HL-60 (cell line): ENCODE measurements at places on chromosomes 1 and 21.

DNA sequence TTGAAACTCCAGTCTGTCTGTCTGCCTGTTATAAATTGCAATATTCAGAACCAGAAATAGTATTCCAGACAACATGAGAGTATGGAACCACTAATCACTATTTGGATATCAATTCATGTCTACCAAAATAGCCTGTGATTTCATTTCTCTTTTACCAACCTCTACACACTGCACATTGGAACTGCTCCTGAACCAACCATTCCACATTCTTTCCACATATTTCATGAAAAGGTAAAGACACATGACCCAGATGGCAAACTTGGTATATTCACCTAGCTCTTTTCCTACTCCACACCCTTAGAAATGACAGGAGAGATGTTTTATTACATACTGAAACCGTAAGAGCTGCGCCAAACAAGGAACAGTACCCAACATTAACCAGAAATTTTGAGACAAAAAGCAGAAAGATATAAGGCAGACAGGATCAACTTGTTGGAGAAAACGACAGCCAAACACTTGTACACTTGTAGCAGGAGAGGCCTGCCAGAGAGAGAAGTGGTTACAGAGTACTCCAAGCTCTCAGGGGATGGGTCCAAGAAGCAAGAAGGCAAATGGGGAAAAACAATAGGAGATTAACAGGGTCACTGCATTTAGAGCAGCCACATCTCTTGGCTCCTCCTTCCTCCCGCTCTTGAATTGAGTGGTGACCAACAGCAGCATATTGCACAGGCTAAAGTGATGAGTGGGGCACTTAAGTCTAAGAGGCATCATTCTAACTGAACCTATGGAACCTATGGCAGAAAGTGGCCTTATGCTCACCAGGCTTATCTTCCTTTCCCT, 148.7 kb downstream of the SETD4 start:
- no peak for DNase-seq

- no peak for DNase-seq
Measured at GRCh38 chr1:176174108-176174507, 33.0 kb downstream of the COP1 start.

- DNase-seq, result no peak
Measured at GRCh38 chr1:56854521-56855099, at the start of gene C8A. C8A (plus strand) TSS chr1:56854797; CDS start chr1:56854902, 105 bp downstream.

GRCh38 chr1:195899762-195900352, 708.4 kb downstream of the KCNT2 start:
- no peak for DNase-seq

GRCh38 chr1:6009120-6010040, 17.2 kb upstream of the NPHP4 start:
- no peak for DNase-seq

GRCh38 chr1:178275553-178275952, 181.6 kb downstream of the RASAL2 start:
- DNase-seq, result peak; percentile 7

- peak; percentile 75 for DNase-seq
Measured at GRCh38 chr1:9654051-9654833, 2.7 kb downstream of the PIK3CD start.

DNA sequence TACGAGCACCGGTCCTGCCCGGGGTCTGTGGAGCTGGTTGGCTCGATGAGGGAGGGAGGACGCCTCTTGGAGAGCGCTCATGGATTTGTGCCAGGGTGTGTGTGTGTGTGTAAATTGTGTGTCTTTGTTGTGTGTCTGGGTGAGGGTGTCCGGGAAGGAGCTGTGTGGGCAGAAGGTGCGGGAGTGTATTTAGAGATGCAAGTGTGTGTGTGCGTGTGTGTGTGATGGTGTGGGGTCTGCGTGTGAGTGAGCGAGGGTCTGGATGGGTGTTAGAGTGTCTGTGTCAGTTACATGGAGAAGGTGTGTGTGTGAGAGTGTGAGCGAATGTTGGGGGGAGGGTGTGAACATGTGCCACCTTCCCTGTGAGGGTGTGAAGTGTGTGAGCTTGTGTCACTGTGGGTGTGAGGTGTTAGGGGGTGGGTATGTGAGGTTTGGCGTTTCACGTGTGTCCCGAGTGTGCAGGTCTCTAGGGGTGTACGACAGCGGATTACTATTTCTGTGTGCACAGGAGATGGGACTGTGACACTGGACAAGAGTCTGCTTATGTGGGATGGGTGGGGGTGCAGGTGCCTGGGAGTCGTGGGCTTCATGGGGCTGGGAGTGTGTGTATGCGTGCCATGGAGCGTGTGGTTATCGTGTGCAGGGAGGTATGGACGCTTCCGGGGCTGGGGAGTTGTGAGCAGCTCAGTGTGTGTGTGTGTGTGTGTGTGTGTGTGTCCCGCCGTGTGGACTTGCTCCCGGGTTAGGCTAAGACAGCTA, 880 bp downstream of the IGSF21 start:
- DNase-seq, result no peak

DNA sequence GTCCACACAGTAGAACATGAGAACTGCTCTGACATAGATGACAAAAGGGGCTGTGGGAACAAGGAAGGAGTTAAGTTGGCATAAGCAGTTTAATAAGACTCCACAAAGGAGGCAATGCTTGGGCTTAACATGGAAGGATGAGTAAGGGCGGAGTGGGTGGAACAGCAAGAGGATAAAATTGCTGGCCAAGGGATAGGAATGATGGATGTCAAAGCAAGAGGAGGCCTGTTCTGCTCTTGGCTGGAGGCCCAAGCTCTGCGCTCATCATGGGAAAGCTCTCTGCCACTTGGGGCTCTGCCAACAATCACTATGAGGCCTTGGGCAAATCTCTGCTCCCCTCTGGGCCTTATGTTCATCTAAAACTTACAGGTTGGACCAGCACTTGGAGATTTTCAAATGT, 98.3 kb upstream of the CAMK1G start:
- DNase-seq, result no peak

- DNase-seq, result peak; percentile 99
Measured at GRCh38 chr1:179954493-179955286, at the start of gene CEP350. CEP350 (plus strand) TSS chr1:179954810; CDS start chr1:179986182, 31,372 bp downstream.

DNA sequence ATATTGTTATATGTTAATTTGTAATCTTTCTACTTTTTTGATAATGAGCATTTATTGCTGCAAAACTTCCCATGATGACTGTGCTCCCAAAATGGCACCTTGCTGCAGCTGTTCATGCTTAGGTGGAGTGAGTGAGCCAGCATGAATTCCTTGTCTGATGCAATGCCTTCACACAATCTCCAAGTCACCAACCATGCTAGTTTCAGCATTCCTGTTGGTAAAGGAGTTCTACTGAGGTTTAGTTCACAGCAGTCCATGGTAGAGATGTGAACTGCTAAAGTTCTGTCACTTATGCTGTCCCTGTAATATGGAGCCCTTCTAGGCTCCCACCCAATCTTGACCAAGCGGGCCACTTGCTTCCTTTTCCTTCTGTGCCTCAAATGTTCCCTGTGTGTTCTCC, 26.2 kb upstream of the PRKACB start:
- DNase-seq, result no peak

- DNase-seq, result peak; percentile 11
Measured at GRCh38 chr1:248759644-248760043, 4.1 kb upstream of the LYPD8 start.

- no peak for DNase-seq
Measured at GRCh38 chr1:2556277-2556677, at the start of gene TNFRSF14. TNFRSF14 (plus strand) TSS chr1:2556371; CDS start chr1:2556665, 294 bp downstream.

DNA sequence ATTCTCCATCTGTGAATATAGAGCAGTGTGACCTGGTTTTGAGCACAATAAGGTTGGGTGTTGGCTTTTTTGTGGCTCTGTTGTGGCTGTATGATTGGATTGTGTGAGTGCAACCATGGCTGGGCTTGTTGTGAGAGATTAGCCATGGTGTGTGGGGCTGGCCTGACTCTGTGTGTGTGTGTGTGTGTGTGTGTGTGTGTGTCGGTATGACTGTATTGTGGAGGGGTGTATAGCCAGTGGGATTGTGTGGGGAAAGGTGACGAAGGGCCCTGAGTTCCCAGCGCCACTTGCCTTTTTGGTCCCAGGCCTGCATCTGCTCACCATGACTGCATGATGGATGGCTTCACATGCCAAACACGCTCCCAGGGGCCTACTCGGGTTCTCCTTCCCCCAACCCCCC, 5.9 kb upstream of the SLC6A9 start:
- DNase-seq, result no peak

DNA sequence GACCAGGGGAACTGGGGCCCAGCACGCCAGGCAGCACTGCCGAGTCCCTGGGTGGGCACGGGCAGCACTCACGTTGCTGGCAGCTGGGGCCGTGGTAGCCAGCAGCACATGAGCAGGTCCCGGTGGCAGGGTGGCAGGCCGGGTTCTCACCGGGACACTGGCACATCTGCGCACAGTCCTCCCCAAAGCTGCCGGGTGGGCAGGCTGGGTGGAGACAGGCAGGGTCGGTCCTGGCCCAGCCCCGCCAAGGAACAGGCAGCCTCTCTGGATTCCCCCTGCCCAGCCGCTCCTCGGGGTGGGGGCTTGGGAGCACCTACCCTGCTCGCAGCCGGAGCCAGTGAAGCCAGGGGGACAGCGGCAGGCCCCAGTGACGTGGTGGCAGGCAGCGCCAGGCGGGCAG, 42.5 kb downstream of the ARHGEF16 start:
- no peak for DNase-seq

GRCh38 chr1:4970532-4970931, 316.1 kb downstream of the AJAP1 start:
- no peak for DNase-seq

GRCh38 chr21:29538115-29538514, 239.4 kb downstream of the BACH1 start:
- DNase-seq, result no peak

- DNase-seq, result no peak
Measured at GRCh38 chr1:11822091-11822490, 16.1 kb downstream of the CLCN6 start.

DNA sequence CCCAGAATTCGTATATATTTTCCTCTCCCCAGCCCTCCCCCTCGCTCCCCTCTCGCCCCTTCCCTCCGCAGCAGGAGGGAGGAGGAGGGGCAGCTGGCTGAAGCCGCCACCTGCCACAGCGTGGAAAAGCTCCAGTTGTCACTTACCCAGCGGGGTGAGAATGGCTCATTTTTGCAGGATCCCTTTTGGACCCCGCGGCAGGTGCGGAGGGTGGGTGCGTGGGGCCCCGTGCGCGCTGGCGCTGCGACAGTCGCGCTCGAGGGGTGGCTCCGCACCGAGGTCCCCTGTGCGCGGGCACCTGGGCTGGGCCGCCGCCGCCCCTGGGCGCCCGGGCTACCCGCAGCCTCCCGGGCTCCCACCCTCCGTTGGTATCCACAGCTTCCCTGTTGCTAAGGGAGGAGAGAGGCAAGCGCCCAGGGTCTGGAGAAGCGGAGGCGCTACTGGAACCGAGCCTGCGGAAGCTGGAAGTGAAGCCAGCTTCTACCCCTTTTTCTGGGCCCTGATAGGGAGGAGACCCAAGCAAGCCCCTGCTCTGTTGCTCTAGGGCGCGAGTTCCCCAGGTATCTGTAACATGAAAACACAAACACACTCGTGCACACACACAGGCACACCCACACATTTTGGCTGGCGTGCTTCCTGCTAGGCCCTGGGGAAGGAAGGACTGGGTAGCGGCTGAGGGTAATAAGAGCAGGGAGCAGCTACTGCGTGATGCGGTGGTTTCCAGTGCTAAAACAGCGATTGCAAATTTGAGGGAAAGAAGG, at the start of gene ERICH3:
Gene ERICH3 (minus strand): TSS at position 442 of the 761 bp plus-strand sequence. CDS start 273 bp downstream, at position 169.
- no peak for DNase-seq

- DNase-seq, result no peak
Measured at GRCh38 chr1:246136477-246136876, 370.6 kb downstream of the SMYD3 start.

DNA sequence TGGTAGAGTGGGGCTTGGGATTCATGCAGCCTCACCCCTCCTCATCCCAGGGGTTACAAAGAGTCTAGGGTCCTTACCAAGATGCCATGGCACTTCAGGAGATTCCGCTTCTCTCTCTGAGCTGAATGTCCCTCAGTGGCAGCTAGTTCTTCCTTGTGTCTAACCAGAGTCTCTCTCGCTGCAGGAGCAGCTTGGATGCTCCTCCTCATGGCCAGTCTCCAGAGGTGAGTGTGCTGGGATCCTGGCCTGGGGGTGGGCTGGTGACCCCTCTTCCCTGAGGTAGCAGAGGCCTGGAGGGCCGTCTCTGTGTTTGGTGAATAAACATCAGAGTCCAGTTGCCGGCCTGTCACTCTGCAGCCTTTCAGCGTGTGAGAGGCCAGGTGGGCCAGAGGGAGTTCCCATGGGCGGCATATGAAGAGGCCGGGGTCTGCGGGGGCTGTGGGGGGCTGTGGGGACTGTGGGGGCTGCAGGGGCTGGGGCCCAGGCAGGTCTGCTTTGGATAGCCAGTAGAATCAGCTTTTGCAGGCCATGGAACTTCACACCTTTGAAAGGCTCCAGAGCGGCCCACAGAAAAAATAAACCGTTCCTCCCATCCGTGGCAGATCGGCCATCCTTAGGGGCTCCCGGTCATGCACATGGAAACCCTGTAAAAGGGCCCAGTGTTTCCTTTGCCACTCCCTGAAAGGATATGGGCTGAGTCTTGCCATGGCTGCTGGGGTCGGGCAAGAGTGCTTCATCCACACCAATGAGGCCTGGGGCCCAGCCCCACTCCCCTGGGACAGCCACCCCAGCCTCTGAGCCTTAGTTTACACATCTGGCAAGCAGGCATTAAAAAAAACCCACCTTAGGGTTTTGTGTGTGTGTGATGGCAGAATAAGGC, 256.4 kb downstream of the FOXD2 start:
- no peak for DNase-seq

DNA sequence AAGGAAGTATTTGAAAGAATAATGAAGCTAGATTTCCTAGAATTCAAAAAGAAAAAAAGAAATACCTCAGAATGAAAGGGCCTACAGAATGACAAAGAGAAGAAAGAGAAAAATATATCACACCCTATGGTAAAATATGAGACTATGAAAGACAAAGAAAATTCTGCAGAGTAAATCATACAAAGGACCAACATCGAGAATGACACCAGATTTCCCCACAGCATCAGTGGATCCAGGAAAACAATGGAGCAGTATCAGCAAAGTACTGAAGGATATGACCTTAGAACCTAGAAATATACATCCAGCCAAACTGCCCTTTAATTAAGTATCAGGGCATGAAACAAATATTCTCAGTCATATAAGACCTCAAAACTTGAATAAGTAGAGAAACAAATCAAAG, 21.2 kb upstream of the IFNAR2 start:
- no peak for DNase-seq

DNA sequence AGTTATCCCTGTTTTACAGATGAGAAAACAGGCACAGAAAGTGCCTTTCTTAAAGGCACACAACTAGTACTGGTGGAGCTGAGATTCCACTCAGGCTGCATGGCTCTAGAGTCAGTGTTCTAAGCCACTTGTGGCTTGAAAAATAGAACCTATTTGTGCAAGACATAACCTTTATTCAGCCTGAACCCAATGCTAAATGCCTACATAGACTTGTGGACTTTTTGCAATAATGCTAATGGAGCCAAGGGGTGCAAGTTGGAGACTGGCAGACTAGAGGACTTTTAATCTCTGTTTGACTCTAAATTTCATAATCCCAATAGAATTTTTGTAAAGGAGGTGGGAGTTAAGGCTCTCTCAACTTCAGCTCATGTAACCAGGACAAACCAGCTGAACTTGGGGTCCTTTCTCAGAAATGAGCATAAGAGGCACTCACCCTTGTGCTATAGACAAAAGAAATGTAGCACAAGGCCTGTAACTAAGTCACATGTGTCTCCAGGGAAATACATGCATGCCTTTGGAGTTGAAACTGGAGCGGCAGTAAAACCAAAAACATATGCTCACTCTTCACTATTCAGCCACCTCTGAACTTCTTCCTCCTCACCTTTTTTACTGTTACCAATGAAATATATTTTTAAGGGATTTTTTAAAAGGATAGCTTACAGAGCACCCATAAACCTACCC, 43.0 kb upstream of the AK4 start:
- DNase-seq, result no peak
